ENCODE measurements at places on chromosomes 13 and 19.

- DNase-seq, result no peak
Observed at GRCh38 chr19:48770266-48770665, 14.9 kb downstream of the FGF21 start.

- no peak for DNase-seq
Observed at GRCh38 chr19:32070101-32070500, 275.3 kb upstream of the ZNF507 start.

DNA sequence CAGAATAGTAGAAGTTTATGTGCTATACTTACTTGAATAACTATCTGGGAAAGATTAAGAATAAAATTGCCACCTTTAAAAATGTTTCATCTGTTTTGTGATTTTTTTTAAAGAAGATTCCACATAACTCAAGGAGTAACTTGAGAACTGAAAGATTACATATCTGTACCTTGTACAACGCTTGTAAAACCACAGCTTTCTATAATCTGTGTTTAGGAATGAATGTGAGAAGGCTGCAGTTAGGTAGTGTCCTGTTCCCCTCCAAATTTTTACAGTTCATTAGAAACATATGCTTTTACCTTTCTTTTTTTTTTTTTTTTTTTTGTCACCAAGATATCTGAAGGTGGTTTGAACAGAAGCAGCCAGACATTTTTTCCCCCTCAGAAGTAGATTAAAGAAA is 312.8 kb upstream of the GPC6 start:
- no peak for DNase-seq

DNA sequence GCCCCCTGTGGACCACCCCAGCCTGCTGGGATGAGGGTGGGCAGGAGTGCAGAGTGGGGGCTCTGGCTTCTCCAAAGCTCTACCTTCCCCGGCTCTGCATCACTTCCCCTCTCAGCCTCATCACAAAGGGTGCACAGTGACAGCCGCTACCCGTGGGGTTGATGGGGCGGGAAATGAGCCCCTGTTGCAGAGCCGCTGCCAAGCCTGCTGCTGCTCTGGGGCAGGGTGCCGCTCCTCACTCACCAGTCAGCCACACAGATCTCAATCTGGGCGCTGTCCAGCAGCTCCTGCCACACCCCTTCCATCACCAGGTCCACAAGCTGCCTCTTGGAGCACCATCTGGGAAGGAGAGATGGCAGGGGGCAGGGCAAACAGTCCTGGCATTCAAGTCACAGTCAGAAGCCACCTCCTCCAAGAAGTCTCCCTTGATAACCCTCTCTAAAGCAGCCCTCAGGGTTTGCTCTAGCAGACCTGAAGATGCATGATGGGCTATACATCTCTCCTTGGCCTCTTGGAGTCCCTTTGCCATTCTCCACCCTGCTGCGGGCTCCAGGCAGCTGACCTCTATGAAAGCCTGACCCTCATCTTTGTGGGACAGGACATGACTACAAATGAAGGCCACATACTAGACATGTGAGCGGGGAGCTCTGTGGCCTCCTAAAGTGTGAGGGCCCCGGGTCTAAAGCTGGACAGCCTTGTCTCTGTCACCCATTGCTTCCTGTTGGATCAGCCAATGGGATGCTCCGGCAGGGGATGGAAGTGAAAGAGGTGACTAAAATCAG is 15.7 kb downstream of the MRPS12 start:
- no peak for DNase-seq
